ENCODE measurements at places on chromosomes 5 and 9. TPM values are rescaled to one million over a fixed set of nuclear protein-coding genes. Genes with fewer than 3 reads are reported as not detected.

RASGEF1C gene
- total RNA-seq: 0.09 TPM

ADAMTSL1 gene
- total RNA-seq: 3.4 TPM

OR1J2 gene
- total RNA-seq: not detected

RPL12 gene
- total RNA-seq: 576 TPM

CDH18 gene
- total RNA-seq: 0.19 TPM

PLAC8L1 gene
- total RNA-seq: not detected

ANKRA2 gene
- total RNA-seq: 12.9 TPM

BTNL8 gene
- 0.14 TPM for total RNA-seq

SEC16A gene
- total RNA-seq: 21.7 TPM

CPEB4 gene
- 47.0 TPM for total RNA-seq

GABRB2 gene
- not detected for total RNA-seq

STKLD1 gene
- 0.37 TPM for total RNA-seq

YIPF5 gene
- total RNA-seq: 43.1 TPM

DIRAS2 gene
- total RNA-seq: 0.25 TPM

CAMK4 gene
- total RNA-seq: 1.4 TPM

SPINK6 gene
- total RNA-seq: not detected

MYMK gene
- total RNA-seq: not detected

IFNK gene
- not detected for total RNA-seq

SMIM33 gene
- 0.05 TPM for total RNA-seq

SREK1IP1 gene
- 8.7 TPM for total RNA-seq

NIPAL4 gene
- total RNA-seq: not detected

ECSCR gene
- total RNA-seq: 3.4 TPM

ECM2 gene
- total RNA-seq: 16.5 TPM

AJM1 gene
- total RNA-seq: 2.3 TPM

SPATA31E1 gene
- total RNA-seq: not detected

SMIM27 gene
- total RNA-seq: 6.2 TPM

MUSK gene
- total RNA-seq: 0.05 TPM

LRRC70 gene
- 2.3 TPM for total RNA-seq

HMCN2 gene
- 0.28 TPM for total RNA-seq

C8G gene
- 323 TPM for total RNA-seq

SCGB3A2 gene
- not detected for total RNA-seq

PTAR1 gene
- total RNA-seq: 67.9 TPM

NMUR2 gene
- not detected for total RNA-seq

SPINK7 gene
- not detected for total RNA-seq

SYK gene
- total RNA-seq: 15.4 TPM

QRFP gene
- total RNA-seq: 0.05 TPM

ATP10B gene
- 0.67 TPM for total RNA-seq

ACTL7B gene
- 0.09 TPM for total RNA-seq

OMD gene
- 0.75 TPM for total RNA-seq

HAVCR1 gene
- 0.17 TPM for total RNA-seq

PPWD1 gene
- 14.4 TPM for total RNA-seq
